Fibroblast of skin of scalp (primary cell): ENCODE measurements at places on chromosomes 11 and 22.

DNA sequence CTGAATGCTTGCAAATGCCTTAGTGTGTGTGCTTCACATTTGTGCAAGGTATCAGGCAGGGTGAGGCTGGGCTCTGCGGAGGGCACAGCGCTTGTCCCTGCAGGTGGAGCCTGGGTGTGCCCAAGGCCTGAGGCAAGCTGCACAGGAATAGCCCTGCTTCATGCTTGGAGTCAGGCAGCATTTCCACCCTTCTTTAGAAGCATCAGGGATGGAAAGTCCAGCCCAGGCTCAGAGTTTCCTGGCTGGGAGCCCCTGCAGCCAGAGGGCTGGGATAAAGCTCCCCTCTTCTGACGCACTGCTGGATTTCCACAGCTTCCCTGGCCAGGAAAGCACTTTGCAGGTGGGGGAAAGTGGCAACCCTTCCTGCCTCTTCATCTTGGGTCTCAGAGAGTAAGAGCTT, 63.4 kb downstream of the GALNT18 start:
- DNase-seq: no peak

- no peak for DNase-seq
Measured at GRCh38 chr11:78612721-78613377, 38.2 kb upstream of the NARS2 start.

DNA sequence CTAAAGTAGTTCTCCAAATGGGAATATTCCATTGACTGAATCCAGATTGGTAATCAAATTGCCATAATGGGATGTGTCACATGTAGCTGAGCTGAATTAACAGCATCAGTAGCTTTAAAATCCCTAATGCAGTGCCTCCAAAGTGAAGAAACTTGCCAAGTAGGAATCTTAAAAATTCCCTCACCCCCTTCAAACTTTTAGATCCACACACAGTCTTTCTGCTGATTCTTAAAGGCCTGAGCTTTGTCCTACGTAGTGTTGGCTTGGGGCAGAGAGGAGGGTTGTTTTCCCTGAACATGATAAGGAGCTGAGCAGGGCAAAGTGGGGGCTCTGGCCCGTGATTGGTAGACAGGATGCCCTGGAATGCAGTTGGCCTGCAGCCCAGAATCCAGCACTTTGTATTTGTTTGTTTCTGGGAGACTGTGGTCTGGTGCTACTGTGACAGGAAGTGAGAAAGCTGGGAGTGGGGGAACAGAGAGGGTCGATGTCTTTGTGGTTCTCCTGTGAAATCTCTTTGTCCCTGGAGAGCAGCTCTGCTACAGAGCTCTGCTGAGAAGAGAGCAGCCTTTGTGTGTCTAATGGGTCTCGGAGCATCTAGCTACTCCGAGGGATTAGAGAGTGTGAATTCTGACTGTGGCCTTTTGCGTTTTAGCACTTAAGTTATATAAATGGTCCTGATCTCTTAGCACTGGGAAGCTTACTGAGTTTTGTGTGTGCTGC, 16.9 kb downstream of the CTNND1 start:
- DNase-seq: peak; percentile 99

DNA sequence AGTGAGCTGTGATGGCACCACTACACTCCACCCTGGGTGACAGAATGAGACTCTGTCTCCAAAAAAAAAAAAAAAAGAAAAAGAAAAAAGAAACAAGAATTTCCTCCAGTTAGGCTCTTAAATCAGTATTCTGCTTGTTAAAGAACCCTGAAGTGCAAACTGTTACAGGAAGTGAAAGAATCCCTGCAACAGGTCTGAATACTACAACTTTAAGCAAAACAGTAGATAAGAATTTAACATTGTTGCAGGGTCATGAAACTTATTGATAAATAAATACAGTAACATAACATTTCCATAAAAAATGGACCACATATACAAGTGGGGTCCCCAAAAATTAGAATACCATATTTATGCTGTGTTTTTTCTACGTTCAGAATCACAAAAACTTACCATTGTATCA, 35.8 kb downstream of the FCHSD2 start:
- no peak for DNase-seq

GRCh38 chr11:108622341-108622740, 28.8 kb upstream of the EXPH5 start:
- DNase-seq: no peak

DNA sequence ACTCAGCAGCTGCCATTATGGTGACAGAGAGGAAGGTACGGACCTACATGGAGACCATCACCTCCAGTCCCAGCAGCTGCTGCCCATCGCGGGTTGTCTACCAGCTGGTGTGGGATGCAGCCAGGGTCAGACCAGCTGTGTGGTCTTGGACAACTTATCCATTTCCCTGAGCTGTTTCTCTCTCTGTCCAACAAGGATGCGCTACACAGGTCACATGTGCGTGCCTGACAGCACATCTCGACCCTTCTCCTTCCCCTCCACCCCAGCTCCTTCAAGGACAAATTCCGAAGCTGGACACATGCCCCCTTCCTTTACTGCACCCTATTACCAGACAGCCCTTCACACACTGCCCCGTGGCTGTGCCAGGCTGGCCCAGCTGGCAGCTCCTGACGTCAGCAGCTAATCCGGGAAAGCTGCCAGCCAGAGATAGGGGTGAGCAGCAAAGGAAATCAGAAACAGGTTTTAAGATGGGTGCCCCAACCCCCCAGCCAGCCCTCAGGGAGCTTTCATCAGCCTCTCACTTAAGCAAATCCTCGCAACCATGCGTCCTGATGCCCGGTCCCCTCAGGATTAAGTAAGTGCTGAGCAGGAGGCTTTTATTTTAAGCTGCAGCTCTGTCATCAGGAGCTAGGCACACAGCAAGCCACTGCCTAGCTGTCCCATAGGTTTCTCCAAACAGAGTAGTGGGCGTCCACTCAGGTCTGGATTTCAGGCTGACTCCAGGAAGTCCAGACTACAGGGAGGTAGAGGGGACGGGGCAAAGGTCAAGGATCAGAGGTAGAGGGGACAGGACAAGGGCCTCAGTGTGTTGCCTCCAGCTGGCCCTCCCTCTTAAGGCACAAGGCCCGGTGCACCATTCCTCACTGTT, 20.3 kb downstream of the TEF start:
- peak; percentile 85 for DNase-seq

- no peak for DNase-seq
Measured at GRCh38 chr22:35590634-35591295, 26.4 kb downstream of the MB start.

DNA sequence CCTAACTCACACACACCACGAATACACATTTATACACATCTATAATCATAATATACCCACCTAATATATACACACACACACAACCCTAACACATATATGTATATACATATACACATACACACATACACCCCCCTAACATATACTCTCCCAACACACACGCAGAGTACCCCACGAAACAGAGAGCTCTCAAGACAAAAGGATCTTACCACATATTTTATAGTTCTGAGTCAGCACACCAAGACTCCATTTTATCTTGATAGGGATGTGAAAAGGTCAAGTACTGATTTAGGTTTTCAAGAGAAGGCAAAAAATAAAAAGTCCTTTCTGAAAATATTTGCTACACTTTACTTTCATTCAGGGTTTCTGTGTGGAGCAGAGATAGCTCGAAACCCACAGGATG, 1207.2 kb downstream of the LRRC4C start:
- DNase-seq: no peak

DNA sequence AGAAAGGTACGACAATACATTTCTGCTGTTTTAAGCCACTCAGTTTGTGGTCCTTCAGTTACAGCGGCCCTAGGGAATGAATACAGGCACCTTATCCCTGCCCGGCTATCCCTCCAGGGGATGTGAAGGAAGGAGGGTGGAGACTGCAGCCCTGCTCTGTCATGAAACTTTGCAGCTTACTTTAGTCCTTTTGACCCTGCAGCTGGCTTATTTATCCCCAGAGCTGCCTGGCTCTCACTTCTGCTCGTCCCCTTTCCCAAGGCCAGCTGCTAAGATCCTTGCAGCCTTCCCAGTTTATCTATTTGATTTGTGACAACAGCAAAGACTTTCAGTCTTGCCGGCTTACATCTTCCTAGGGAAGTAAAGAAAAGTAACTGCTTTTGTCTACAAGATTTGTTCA, 55.2 kb downstream of the SC5D start:
- no peak for DNase-seq

DNA sequence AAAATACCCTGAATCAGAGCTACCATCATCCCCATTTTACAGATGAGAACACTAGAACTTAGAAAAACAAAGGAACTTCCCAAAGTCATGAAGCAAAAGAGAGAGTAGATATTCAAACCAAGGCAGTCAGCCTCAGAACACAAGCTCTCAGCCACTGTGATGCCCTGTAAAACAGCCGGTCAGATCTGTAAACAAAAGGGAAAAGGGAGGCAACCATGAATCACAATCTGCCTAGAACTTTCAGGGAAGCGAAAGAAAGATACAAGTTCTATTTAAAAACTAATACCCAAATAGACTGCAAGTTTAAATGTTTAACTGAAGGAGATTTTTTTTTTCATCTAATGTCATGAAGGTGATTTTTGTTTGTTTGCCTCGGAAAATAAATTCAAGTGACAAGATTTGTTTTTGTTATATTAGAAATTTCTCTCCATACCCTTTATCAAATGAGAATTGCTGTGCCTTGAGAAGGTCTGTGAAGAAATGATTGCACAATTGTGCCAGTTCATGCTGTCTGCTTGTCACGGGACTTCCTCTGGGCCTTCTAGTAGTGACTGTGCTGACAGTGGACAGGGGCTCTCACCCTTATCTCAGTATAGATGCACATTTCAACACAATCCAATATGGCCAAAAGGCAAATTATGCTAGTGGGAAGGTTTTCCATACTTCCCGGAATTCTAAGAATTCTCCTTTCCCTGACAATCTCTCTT, 11.7 kb downstream of the SAA1 start:
- no peak for DNase-seq

DNA sequence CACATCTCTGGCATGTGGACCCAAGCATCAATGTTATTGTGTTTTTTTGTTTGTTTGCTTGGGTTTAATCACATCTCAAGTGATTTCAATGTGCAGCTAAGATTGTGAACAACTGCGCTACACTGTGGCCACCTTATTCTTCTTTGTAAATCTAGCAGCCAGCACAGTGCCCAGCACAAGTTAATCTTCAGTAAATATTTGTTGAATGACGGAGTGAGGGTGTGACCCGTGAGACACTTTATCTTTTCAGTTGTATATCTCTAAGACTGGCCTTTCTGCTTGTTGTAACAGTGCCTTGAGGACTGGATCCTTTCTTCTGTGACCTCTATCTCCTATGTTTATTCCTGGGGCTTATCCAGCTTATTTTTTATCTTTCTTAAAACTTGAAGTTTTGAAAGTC, 21.4 kb upstream of the AMOTL1 start:
- no peak for DNase-seq

DNA sequence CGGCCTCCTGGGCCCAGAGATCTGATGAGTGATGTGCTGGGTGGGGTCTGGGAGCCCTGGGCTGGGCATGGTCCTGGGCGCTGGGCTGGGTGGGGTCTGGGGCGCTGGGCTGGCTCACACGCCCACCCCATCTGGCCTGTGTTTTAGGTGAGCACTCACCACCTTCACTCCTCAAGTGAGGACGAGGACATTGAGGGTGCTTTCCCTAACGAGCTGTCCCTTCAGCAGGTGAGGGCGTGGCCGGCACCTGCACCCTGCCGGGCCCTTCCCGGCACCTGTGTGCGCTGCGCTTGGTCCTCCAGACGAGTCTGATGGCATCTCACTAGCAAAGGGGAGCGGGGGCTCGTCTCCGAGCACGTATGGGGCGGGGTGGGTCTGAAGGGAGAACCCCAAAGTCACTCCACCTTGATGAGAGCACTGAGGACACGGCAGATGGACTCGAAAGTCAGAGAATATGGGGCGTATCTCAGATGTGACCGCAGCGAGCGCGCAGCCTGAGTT, 37.9 kb downstream of the SBF1 start:
- no peak for DNase-seq

DNA sequence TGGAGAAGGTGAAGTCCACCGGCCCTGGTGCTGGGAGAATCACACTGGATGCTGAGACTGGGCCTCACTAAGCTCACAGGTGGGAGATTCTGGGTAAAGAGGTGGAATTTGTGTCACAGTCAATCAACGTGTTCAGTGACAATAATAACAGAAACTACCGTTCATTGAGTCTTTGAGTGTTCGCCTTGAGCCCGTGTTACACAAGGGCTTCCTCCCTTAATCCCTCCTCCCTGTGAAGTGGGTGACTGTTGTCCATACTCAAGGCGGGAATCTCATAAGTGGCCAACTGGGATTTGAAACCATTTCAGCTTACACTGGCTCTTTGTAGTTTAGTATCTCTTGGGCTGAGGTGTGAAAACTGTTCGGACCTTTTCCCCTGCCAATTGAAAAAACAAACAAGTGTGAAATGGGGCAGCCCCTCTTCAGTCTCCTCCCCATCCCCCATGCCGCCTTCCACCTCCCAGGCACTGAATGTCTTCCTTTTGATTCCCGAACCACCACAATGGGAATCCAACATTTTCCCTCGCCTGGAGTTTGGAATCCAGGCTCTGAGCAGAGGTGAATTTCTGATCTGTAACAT, 502.4 kb downstream of the MIAT start:
- DNase-seq: no peak

DNA sequence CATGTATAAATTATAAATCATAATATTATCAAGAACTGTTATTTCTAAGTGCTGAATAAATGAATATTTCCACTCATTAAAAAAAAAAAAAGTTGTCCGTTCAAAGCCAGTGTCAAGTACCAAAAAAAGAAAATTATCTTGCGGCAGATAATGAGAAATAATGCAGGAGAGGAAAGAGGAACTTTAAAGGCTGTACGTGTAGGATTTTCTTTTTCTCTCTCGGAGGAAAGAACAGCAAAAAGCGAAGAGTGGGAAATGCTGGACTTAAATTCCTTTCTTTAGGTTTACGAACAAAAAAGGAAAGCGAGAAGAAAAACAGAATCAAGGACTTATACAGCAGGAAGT, 999 bp upstream of the CCDC83 start:
- no peak for DNase-seq

- no peak for DNase-seq
Measured at GRCh38 chr11:131864228-131864627, 493.8 kb downstream of the NTM start.

GRCh38 chr11:45145379-45146071, 914 bp upstream of the PRDM11 start:
- DNase-seq: peak; percentile 61

DNA sequence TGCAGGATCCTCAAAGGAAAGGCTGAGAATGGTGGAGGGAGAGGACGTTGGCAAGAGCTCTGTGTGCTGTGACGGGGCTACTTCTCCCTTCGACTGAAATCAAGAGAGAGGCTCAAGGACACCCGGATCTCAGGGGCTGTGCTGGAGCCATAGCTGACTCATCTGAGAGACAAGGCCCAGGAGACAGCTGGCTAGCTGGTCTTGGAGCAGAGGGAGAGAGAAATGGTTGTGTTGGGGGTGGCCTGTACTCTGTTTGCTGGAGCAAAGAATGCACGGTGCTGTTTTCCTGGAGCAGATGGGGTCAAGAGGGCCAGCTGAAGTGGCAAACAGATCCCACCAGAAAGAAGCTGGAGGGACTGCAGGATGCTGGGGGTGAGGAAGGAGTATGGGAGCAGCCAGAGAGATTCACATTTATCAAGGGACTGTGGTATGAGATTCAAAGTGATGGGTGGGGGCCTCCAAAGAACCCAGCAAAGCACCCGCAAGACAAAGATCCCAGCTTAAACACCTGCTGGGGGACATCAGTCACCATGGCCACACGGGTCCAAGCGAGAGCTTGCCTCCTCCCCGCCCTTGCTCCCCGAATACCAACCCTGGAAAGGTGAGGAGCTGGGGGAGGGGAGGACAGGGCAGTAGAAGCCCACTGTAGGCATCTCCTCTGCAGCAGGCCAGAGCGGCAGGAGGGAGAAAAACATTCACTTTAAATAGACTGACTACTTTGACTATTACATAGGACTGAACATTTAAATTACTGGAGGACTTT, 40.8 kb downstream of the MAP6 start:
- peak; percentile 46 for DNase-seq
